Neural crest cell (in vitro differentiated cells): ENCODE measurements at places on chromosomes 7 and 10.
A peak's percentile ranks its signal among the peaks of the same experiment; 100 is the strongest.

DNA sequence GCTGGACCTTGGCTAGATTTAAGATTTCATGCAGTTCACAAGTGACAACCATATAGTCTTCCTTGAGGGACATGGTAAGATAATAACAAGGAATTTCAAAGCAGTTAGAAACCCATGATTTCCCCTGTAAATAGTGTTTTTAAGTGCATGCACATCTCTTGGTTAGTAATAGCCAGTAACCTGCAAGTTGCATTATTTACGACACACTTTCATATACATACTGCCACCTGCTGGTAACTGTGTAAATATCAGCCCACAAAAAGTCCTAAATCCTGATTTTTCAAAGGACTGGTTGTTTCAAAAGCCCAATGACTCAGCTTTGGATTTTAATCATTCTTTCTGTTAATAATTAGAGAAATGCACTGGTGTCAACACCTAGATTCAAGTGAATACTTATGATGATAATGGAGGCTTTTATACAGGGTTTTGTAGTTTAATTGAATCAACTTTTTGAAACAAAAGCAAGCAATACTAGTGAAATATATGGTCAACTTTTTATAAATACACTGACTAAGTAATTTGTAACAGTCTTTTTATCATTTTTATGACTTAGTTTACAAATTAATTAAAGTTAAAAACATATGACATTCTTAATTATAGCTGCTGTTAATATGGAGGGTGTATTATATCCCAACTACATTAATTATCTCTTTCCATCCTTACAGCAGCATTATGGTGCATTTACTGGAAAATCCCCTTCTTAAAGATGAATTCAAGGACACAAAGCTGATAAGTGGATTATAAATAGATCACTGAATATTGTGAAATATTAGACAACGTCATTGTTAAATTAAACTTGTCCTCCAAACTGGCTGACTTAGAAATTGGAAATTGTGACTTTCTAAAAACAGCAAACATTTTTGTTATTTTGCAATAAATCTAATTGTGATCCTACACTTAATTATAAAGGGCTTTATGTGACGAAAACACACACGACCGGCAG is 367.7 kb upstream of the SEMA3D start:
- peak; percentile 2 for DNase-seq

DNA sequence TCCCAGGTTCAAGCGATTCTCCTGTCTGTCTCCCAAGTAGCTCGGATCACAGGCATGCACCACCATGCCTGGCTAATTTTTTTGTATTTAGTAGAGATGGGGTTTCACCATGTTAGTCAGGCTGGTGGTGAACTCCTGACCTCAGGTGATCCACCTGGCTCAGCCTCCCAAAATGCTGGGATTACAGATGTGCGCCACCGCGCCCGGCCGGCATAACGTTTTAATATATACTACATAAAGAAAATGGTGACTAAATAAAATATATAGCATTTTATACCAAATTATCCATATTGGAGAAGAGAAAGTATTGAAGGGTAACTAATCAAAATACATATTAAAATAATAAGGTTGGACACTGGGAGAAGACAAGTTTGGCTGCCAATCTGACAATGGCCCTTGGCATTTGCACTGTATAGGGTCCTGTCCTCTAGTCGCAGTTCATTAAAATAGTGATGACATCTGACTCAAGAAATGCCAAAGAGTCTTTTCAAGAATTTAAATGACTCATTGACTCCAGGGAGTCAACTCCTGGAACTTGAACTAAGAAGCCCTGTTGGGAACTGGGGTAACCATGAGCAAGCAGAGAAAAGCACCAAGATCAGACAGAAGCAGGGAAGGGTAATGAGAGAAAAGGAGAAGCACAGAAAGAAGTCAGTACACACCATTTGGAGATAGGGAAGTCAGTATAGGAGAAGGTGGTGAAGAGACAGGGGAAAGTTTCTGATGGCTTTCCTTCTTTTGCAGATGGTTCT is 91.1 kb downstream of the CH25H start:
- DNase-seq, result no peak

DNA sequence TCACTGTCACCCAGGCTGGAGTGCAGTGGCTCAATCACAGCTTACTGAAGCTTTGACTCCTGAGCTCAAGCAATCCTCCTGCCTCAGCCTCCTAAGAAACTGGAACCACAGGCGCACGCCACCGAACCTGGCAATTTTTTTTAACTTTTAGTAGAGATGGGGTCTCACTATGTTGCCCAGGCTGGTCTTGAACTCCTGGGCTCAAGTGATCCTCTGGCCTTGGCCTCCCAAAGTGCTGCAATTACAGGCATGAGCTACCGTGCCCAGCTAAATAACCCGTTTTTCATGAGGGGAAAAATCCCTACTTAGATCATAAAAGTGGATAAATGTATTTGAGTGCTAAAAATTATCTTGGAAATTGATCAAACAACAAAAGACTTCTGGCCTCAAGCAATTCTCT is 200.5 kb upstream of the IMMP2L start:
- no peak for DNase-seq

GRCh38 chr10:101261702-101262101 is 32.4 kb upstream of the LBX1 start:
- no peak for DNase-seq

DNA sequence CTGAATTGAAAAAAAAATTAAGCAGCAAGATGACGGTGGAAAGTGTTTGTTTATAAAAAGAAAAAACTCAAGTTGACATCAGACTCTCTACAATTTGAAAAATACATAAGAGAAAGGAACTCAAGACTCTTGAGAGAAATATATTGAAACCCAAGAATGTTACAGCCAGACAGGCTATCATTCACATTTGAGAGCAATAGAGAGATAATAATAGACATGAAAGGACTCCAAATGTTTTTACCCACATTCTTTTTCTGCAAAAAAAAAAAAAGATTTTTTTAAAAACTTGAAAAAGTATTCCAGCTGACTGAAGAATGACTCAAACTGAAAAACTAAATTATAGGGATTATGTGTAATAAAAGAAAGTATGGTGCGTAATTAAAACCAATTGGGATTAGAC is 532.4 kb downstream of the INHBA start:
- no peak for DNase-seq

DNA sequence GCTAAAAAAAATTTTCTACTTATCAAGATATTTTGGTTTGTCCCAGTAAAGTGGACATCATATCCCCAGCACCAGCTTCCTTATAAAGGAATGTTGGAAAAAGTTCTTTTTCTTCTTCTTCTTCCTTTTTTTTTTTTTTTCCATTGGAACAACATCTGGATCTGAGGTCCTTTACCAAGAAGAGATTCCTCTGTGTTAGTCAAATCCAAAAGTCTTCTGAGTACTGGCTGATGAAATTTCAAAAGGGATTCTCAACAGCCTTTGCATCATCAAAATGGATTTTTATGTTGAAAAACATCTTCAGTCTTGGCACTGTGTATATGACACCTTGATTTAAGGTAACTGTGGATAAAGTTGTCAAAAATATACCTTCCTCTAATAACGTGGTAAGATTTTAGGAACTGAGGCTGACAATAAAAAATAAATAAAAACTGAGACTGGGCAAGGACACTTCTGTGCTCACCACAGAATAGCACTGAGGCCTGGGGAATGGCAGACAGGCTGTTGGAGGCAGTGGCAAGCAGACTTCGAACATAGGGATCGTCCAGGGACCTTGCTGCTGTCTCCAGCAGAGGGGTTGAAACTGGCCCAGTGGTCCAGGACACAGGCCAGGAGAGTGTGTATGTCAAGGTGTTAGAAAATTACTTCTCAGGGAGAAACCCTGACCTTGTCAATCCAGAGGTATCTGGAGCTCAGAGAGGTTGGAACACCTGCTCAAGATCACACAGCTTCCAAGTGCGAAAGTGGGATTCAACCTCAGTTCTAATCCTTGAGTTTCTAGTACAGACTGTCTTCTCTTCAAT is 130.4 kb downstream of the PTPN20 start:
- no peak for DNase-seq

GRCh38 chr7:155878674-155879073 is 66.4 kb upstream of the SHH start:
- no peak for DNase-seq

DNA sequence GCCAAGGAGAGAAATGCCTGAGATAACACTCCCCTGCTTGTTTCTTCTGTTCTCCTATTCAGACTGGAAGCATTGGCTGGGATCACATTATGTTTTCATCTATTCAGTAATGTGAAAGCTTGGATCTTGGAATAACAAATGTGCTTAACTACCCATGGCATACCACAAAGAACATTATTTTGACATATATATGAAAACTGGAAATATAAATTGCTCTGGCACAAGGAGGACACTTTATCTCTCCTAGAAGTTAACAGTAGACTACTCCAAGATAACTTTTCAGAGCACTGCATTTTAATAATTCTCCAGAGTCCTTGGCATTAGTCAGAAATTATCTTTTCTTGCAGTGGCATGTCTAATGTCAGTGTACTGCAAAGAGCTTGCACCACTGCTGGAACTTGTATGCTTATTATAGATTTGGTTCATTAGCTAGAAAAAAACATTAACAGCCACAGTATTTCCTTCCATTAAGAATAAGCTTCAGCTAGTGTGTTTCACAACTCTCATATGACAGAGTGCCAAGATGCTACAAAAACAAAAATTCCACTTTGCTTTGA is 169.3 kb upstream of the LRRN3 start:
- no peak for DNase-seq

GRCh38 chr10:8275911-8276310 is 221.4 kb downstream of the GATA3 start:
- no peak for DNase-seq

DNA sequence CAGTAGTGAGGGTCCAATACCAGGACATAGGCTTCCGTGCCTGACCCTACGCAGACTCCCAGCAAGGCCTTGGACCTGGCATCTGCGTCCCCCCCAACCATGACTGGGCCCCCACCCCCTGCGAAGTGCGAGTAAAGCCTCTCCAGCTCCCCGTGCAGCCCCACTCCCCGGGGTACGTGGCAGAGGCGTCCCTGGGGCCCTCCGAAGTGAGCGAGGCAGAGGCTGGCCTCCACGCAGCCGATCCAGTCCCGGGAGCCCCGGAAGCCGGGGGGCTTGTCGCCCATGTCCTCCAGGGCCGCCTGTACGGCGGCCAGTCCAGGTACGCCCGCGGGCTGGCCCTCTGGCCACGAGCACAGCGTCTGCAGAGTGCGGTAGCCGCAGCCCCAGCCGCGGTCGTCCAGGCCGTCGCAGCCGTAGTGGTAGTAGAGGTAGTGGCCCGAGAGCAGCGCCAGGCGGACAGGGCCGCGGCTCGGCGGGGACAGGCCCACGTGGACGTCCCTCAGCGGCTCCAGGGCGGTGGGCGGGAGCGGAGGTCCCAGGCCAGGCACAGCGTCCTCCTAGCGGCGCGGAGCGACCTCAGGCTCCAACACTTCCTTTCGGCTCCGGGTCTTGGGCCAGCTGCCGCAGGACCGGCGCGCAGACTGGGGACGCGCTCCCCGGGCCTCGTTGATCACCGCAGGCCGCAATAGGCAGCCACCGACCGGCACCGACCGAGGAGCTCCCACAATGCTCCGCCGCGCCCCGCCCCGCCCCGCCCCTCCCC is at the start of gene UFSP1:
TSS of gene UFSP1 (minus strand) at position 728 of the 763 bp plus-strand sequence. CDS start at position 284, 444 bp downstream.
- DNase-seq, result no peak

DNA sequence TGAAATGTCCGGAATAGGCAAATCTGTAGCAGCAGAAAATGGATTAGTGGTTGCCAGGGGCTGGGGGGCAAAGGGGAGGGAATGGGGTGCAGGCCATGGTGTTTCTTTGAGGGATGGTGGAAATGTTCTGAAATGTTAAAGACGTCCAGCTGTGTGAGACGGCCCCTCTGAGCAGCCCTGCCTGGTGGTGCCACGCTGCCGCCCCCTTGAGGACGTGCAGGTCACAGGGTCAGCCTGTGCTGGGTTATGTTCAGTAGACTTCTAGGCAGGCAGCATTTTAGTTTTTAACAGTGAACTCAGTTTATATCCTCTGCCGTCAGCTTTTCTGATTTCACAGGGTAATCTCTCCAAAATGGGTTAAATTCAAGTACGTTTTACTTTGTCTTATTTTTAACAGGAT is 9.4 kb downstream of the NUB1 start:
- DNase-seq, result peak; percentile 17

DNA sequence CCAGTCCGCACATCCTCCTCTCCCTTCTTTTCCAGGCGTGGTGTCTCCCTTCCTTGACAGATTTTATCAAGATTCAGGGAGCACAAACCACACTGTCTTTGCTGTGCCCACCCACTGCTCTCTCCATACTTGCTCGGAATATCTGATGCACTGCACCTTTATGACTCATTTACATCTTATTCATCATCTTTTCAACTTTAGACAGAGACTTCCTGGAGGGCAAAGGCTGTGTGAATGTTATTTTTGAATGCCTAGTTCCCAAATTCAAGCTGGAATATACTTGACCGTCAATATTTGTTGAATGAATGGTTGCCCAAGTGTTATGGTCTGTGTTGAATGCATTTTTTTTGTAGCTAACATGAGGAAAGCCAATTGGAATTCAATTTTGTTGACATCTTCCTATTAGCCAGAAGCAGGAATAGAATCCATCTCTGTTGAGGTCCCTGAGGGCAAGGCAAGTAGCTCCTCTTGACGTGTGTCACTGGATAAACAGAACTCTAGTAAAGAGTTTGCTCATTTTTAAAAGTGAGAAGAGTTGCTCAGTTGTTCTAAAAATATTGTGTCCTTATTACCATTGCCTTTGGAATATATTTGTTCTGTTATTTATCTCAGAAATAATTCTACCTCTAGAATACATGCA is 95.0 kb downstream of the KLF6 start:
- DNase-seq, result no peak

DNA sequence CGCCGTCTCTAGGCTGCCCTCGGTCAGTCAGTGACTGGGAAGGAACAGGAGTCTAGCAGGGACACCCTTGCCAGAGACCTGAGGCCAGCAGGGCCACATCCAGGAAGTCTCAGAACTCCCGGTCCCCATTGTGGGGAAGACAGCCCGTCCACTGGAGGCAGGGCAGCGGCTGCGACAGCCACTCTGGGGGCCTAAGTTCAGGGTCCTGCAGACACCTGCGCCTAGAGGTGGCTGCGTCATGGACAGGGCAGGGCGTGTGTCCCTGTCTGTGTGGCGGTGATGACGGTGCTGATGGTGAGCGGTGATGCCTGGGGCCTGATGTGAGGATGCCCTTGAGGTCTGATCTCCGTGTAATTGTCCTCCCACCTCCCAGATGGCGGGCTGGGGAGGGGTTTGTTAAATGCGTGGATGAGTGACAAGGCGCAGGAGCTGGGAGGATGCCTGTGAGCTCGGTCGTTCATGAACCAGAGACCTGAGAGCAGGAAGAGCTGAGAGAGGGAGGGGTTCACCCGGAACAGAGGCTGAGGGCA is 537.9 kb upstream of the FOXK1 start:
- DNase-seq, result no peak

DNA sequence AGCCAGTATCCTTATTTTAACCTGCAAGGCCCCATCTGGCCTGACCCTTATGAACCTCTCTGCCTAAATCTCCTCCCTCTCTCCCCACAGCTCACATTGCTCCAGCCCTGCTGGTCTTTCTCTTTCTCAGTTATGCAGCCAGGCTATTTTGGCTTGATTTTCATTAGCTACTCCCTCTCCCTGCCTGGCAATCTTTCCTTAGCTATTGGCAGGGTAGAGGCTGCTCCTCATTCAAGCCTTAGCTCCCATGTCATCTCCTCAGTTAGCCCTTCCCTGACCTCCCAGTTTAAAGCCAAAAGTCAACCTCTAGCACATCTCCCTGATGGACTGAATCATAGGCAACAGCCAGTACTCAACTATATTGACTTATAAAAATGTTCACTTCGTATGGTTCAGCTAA is 214.4 kb upstream of the CELF2 start:
- no peak for DNase-seq
